AG04450 (cell line): ENCODE measurements at places on chromosomes 2 and 18. TPM values are rescaled to one million over a fixed set of nuclear protein-coding genes. Genes with fewer than 3 reads are reported as not detected.

G6PC2 gene
- not detected in 2 replicates for polyA plus RNA-seq

DNA sequence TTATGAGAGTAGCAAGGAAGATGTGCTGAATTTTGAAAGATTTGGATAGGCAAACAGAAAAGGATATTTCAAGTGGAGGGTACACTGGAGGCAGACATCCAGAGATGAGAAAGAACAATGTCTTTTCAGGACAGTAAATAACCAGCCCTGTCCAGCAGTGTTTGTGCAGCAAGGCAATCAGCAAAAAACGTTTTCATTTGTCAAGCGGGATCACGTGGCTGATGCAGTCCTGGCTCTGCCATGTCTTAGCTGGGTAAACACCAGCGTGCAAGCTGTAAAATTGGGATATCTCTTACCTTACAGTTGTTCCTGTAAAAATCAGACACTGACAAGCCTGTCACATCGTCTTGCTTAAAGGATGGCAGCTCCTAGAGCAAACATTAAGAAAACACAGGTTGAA is 67.8 kb downstream of the CWC22 start:
- no peak for DNase-seq

DNA sequence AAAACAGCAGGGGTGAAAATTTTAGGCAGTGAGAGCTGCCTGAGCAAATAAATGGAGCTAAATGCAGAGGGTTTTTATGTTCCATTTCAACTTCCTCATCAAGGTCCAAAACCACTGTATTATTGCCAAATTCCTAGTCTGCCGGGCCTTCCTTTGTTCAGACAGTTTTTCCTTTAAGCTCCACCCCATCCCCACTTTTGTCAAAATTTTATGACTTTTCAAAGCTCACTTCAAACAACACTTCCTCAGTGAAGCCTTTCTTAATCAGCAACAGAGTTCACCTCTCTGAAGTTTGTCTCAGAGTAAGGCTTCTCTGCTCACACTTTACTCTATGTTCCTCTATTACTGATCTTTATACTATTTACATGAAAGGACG is 81.3 kb downstream of the CERKL start:
- no peak for DNase-seq

- no peak for DNase-seq
These were observed 94.7 kb upstream of the BOD1L2 start for GRCh38 chr18:57052173-57052572.

PDCD1 gene
- polyA plus RNA-seq: not detected in 2 replicates
